ENCODE measurements at places on chromosomes 3 and 15.

GRCh38 chr3:115248274-115248673 is 101.2 kb upstream of the ZBTB20 start:
- DNase-seq, result no peak

DNA sequence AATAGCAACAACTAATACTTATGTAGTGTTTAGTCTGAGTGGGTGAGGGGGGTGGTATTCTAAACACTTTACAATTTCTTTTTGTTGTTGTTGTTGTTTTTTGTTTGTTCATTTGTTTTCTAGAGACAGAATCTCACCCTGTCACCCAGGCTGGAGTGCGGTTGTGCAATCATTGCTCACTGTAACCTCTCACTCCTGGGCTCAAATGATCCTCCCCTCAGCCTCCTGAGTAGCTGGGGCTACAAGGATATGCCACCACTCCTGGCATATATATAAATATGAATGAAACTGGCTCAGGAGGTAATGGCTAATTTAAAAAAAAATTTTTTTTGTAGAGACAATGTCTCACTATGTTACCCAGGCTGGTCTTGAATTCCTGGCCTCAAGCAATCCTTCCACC is 19.1 kb downstream of the SPSB4 start:
- DNase-seq, result no peak

DNA sequence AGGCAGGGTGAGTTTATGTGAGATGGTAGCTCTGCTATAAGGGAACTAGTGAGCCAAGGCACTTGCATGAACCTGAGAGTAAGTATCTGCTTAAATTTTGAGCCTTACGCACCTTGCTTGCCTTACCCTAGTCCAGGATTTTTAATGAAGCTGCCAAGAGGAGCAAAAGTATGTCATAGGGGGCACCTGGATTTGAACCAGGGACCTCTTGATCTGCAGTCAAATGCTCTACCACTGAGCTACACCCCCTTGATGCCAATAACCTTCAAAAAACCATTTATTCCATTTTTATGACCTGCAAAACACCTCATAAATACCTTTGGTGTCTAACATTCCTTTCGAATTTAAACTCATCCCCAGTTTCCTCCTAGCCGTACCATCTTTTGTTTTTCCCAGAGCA is 88.3 kb upstream of the ACP3 start:
- DNase-seq, result no peak

GRCh38 chr3:16978234-16978920 is 93.6 kb downstream of the PLCL2 start:
- no peak for DNase-seq

DNA sequence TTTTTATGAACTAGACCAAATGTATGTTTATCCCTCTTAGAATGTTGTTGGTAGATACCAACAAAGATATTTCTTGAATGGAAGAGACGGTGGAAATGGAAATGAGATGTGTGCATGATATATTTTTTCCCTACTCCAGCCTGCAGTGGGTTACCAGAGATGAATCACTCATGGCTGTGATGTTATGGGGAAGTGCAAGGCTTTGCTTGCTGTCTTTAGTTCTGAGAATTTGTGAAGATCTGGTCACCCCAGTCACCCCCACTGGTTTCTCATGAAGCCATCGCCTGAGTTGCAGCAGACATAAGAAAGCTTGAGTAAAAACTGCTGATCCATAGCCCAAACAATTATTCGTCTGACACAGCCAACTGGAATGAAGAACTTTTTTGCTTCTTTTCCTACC is 78.1 kb upstream of the EOMES start:
- DNase-seq, result peak; percentile 3
